A549 treated with Hydrocortisone at 1 μM for 4 hours (cell line): ENCODE measurements at places on chromosomes 13 and 19. TPM values are rescaled to one million over a fixed set of nuclear protein-coding genes. Genes with fewer than 3 reads are reported as not detected.

IL11 gene
- 11.8 to 15.1 TPM (median 12.3 TPM) in 5 replicates for total RNA-seq

FGF14 gene
- not detected in 5 replicates for total RNA-seq

PLIN3 gene
- total RNA-seq: 158 to 172 TPM (median 162 TPM) in 5 replicates

TGFBR3L gene
- 1.0 to 2.4 TPM (median 1.6 TPM) in 5 replicates for total RNA-seq

ZNF497 gene
- total RNA-seq: 0.92 to 1.5 TPM (median 1.1 TPM) in 5 replicates

WDFY2 gene
- total RNA-seq: 2.7 to 3.7 TPM (median 3.2 TPM) in 5 replicates

RCBTB2 gene
- total RNA-seq: 0.90 to 1.4 TPM (median 0.96 TPM) in 5 replicates

RGL3 gene
- 0.92 to 1.8 TPM (median 1.3 TPM) in 5 replicates for total RNA-seq

PLVAP gene
- not detected in 5 replicates for total RNA-seq
